ENCODE measurements at places on chromosomes 16 and 17. TPM values are rescaled to one million over a fixed set of nuclear protein-coding genes. Genes with fewer than 3 reads are reported as not detected.

GRCh38 chr16:57575468-57576277 is 33.2 kb downstream of the ADGRG5 start:
- DNase-seq: no peak

DNA sequence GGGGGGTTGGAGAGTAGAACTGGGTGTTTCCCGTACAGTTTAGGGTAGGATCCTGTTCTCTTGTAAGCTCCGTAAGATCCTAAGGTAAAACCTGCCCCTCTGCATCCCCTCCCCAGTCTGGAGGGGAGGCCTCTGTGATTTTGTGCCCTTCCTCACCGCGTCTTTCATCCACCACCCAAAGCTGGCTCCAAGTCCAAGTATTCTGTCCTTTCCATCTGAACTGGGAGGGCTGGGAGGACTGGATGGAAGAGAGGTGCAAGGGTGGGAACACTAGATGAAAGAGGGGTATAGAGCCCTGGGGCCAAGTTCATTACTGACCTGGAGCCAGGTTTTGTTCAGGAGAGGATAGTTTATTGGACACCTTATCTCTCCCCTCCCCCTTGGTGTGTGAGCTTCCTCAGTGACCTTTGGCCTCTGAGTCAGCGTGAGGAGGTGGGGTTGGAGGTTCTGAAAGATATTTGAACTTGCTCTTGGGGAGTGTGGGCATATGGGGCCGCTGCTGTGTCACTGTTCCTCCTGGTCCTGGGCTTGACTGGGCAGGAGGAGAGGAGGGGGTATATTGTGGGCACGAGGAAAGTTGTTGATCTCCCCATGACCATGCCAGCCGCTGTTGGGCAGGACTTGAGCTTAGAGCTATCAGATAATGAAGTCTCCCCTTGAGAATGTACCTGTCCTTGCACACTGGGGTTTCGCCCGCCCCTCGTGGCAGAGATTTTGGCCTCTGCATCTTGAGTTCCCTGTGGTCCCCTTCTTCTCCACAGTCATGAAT is 1.6 kb downstream of the LASP1 start:
- no peak for DNase-seq

DNA sequence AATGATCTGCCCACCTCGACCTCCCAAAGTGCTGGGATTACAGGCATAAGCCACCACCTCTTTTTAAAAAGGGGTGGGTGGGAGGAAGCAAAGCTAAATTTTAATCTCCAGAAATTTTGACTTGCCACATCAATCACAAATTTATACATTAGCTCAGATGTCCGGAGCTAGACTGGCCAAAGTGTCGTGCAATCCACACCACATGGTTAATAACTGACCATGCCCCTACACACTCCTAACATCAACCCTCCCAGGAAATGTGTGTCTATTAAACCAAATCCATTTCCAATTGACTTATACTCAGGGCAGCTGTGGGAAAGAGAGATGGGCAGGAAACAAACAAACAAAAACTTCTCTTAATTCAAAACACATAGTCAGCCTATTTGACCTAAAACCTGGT is 29.9 kb downstream of the SMURF2 start:
- DNase-seq: no peak

- DNase-seq: no peak
Measured at GRCh38 chr16:57941016-57941664, 29.8 kb downstream of the CNGB1 start.

DNA sequence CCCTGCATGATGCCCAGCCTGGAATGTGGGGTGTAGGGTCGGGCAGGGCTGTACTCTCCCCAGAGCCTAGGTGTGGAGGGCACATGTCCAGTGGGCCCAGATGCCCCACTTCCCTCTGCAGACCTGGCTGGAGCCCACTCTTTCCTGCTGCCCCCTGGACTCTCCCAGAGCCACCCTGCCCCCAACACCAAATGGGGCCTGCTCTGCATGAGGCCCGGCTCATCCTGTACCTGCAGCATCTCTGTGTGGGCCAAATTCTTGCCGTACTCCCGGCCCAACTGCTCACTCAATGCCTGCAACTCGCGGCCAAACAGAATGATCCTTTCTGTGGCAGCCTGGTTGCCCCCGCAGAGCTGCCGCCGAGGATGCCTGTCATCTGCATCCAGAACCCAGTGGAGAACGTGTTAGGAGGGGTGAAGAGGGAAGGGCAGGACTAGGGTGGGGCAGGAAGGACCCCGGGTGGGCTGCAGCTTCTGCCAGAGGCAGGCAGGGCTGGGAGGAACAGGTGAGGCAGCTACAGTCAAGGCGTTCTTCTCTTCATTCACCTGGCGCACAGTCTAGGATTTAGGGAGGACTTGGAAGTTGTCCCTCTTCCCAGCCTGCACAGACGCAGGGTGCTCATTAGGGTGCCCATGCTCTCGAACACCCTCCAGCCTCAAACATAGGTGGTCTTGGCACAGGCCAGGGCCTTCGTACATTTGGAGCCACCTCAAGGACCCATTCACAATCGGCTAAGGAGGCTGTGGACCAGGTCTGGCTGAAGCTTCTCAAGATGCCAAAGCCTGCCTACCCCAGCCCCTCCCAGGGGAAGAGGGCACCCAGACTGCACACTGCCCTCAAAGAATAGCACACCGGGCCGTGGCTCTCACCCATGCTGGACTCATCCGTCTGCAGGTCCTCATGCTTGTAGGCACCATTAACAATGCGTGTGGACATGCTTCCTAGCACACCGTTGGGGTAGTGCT is 8.7 kb upstream of the GFOD2 start:
- DNase-seq: no peak

DNA sequence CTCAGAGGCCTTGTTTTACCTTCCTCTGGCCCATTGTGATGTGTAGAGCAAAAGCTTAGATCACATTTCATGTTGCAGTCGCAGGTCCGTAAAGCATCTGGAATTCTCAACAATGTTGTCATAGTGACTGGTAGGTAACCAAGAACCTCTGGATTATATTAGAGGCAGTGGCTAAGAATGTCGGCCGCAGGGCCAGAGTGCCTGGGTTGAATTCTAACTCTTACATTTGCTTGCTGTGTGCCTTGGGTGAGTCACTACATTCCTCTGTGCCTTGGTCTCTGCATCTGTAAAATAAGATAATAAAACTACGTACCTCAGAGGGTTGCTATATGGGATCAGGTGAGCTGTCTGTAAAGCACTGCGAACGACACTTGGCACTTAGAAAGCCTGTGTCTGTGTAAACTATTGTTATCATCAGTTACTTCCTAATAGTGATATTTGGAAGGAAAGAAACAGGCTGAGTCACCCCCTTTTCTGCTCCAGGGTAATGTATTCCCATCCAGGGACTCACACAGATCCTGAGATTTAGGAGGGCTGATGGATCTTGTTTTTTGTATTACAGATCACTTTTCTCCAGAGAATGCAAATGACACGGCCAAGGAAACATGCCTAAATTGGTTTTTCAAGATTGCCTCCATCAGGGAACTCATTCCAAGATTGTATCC is 52.2 kb downstream of the VPS35L start:
- DNase-seq: no peak

GRCh38 chr17:65025297-65025696 is 31.2 kb downstream of the GNA13 start:
- no peak for DNase-seq

Gene TOB1
- 226 TPM for total RNA-seq

Measured in T-helper 17 cell (primary cell).